ENCODE measurements at places on chromosomes 12 and 14.

GRCh38 chr14:64440494-64440893, 24.8 kb upstream of the AKAP5 start:
- DNase-seq, result no peak

DNA sequence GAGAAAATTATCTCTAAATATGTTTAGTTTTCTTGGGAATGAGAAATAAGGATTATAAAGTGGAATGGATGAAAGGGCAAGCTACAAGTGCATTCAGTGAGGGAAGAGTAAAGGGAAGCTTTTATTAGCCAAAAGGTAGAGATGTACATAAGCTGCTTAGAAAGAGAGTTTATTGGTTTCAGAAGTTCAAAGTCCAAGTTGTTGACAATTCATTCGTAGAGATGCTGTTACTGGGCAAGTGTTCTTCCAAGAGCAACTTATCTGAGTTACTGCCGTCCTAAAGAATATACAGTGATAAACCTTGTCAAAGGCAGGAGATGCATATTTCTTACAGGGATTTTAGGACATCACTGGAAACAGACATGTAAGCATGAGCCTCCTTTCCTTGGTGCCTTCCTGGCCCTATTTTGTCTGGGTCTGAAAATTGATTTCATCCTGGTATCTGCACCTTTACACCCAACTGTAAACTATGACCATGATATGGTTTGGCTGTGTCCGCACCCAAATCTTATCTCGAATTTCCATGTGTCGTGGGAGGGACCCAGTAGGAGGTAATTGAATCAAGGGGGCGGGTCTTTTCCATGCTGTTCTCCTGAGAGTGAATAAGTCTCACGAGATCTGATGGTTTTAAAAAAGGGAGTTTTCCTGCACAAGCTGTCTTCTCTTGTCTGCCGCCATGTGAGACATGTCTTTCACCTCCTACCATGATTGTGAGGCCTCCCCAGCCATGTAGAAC, 46.8 kb downstream of the TRMT5 start:
- DNase-seq, result no peak

GRCh38 chr14:23550812-23551265, 726 bp downstream of the ZFHX2 start:
- DNase-seq, result no peak

DNA sequence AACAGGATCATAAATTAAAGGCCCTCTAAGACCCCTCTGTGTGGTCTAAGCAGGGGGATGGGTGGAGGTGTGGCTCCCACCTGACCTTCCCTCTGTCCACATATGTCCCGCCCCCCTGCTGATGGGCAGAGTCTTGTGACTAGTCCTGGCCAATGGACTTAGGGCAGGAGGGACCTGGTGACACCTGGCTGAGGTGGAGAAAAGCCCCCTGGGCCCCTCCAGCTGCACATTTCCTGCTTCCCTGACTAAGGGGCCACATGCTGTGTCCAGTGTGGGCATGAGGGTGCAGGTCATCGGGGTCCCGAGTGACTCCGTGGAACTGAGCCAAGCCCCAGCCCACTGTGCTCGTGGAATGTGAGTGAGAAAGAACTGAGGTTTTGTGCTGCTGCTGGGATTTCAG, 254.7 kb downstream of the ADGRD1 start:
- DNase-seq, result no peak

DNA sequence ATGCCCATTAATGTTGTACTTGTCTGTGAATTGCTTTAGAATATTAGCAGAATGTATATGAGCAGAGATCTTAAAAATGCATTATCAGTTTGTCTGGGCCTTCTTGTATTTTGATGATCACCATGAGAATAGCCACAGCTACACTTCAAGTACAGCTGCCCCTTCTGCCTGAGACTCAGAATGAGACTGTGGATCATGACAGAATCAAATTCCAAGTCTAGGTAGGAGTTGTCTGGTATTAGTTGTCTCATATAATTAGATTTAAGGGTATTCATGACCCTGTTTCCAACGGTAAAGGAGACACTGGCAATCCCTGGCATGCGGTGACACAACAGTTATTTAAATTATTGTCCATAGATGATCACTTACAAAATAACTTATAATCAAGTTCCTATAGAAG, 18.3 kb upstream of the SMIM10L1 start:
- DNase-seq, result no peak

DNA sequence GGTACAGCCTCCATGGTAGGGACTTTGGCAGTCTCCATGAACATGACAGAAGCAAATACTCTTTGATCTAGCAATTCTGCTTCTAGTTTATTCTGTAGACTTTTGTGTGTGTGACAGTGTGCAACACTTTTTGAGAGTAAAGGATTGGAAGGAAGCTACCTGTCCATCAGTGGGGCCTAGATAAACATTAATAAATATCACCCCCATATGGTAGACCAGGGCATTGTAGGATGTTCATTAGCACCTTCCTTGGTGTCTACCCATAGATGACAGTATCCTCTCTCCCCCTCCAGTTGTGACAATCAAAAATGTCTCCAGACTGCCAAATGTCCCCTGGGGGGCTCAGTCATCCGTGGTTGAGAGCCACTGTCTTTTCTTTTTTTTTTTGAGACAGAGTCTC, 10.8 kb downstream of the SNRNP35 start:
- no peak for DNase-seq

All from tibial artery (tissue), 4 donors.